ENCODE measurements at places on chromosomes 6 and 20.
A peak's percentile ranks its signal among the peaks of the same experiment; 100 is the strongest.

DNA sequence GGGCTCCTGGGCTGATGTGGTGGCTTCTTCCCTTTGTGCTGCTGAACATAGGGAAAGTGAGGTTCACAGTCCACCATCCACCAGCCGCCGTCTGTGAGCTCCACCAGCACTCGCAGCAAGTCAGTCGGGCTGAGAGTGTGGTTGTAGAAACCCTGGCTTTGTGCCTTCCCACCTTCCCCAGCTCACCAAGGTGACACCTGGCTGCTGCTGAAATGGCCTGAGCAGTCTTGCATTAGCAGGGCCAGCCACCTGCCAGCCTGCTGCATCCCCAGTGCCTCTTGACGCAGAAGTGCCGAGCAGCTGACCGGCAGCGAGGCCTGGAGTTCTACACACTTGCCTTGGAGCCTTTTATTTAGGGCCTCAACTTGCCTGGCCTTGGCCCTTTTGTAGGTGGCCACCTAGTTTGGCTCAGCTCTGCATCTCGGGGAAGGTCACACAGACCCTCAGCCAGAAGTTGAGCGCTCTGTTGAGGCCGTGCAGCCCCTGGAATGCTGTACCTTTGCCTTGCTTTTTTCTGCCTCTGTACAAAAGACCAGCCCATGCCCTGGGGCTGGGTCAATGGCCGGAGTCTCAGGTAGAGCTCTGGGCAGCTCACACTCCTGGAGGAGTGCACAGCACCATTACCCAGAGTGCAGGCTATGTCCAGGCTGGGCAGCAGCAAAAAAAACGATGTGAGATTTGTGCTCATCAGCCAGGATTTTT, 76.5 kb downstream of the PTPN1 start:
- DNase-seq: no peak

- no peak for DNase-seq
Observed at GRCh38 chr6:33114406-33114805, 38.6 kb downstream of the HLA-DPB1 start.

GRCh38 chr20:5504061-5504739, 187.4 kb upstream of the PROKR2 start:
- peak; percentile 81 for DNase-seq

GRCh38 chr6:20877008-20877937, 343.0 kb downstream of the CDKAL1 start:
- peak; percentile 96 for DNase-seq

GRCh38 chr6:31597006-31597405, 4.2 kb upstream of the NCR3 start:
- peak; percentile 58 for DNase-seq

DNA sequence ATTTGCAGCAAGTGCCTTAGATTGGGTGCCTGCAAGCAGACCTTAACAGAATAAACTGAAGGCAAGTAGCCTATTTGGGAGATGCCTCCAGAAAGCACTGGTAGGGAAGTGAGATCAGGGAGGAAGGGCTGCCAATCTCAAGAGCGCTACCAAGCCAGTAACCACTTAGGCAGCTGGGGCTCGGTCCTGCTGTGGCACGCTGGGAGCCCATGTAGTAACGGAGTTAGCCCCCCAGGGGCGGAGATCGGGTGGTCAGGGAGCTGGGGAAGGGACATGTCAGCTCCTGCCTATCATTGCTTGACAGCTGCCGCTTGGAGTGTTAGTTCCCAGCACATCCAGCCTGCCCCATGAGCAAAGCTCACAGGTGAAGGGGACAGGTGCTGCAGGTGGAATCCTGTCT, 127.0 kb downstream of the CEBPB start:
- DNase-seq: no peak

DNA sequence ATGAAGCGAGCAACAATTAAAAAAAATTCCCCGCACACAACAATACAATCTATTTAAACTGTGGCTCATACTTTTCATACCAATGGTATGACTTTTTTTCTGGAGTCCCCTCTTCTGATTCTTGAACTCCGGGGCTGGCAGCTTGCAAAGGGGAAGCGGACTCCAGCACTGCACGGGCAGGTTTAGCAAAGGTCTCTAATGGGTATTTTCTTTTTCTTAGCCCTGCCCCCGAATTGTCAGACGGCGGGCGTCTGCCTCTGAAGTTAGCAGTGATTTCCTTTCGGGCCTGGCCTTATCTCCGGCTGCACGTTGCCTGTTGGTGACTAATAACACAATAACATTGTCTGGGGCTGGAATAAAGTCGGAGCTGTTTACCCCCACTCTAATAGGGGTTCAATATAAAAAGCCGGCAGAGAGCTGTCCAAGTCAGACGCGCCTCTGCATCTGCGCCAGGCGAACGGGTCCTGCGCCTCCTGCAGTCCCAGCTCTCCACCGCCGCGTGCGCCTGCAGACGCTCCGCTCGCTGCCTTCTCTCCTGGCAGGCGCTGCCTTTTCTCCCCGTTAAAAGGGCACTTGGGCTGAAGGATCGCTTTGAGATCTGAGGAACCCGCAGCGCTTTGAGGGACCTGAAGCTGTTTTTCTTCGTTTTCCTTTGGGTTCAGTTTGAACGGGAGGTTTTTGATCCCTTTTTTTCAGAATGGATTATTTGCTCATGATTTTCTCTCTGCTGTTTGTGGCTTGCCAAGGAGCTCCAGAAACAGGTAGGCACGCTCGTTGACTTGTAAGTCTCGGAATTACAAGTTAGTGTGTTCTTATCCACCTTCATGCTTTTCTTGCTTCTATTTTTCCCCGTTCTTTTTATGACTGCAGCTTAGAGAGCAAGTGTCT, at the start of gene EDN1:
EDN1 (plus strand) TSS at position 429 of the 888 bp plus-strand sequence; CDS start at position 698, 269 bp downstream.
- DNase-seq: peak; percentile 84

DNA sequence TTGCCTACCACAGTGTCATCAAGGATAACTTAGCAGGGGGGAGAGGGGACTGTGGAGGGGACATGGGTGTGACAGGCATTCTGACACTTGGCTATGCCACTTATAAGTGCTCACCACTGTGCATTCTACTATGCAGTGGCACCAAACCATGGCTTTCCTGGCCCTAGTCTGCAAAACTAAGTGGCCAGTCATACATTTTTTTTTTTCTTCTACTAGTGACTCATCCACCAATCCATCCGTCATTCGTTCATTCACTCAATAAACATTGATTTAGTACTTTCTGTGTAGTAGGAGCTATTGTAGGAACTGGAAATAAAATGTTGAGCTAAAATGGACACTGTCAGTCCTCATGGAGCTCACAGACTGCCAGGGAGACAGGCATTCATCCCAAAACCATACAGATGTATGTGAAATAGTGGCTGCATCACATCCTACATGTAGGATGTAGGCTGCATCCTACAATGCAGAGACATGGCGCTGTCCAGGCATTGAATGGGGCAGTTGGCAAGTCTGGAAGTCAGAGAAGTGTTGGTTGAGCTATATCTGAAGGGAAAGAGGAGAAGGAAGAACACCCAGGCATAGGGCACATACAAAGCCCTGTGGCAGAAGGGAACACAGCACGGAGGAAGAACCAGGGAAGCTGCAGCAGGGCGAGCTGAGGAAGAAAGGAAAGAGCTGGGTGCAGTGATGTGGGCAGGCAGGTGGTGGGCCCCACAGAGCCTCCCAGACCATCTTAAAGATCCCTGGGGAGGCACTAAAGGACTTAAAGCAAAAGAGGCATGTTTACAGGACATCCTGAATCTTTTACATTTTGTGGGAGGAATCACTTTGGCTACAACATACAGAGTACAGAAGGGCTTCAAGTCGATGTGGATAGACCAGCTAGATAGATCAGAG, 224.4 kb downstream of the UST start:
- peak; percentile 28 for DNase-seq

- no peak for DNase-seq
Observed at GRCh38 chr6:73702444-73702843, 6.4 kb downstream of the CD109 start.

GRCh38 chr6:136501514-136501913, 48.7 kb downstream of the MAP7 start:
- DNase-seq: no peak

GRCh38 chr20:23002276-23002675, 32.8 kb upstream of the SSTR4 start:
- DNase-seq: no peak

- peak; percentile 82 for DNase-seq
Observed at GRCh38 chr6:129575378-129576118, 134.4 kb downstream of the ARHGAP18 start.

DNA sequence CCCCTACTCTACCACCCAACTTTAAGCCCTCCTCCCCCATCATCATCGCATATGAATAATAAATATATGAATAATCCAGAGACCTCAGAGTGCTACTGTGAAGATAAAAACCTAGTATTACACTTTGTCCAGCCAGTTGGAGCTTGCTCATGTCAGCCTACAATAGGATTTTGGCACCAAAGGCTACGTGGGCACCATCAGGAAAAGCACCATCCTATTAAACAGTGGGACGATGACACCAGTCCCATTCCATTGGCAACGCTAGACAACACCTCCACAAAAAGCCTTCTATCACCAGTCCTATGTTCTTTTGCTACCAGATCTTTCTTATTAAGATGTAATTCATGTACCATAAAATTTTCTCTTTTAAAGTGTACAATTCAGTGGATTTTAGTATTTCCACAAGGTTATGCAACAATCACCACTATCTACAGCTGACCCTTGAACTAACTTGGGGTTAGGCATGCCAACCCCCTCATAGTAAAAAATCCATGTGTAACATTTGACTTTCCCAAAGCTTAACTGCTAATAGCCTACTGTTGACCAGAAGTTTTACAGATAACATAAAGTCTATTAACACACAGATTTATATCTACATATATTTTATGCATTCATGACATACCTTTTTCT, 41.1 kb downstream of the CNKSR3 start:
- no peak for DNase-seq

GRCh38 chr20:48716086-48716485, 111.7 kb downstream of the PREX1 start:
- DNase-seq: no peak

- DNase-seq: no peak
Observed at GRCh38 chr6:3882431-3882830, 33.3 kb downstream of the FAM50B start.

DNA sequence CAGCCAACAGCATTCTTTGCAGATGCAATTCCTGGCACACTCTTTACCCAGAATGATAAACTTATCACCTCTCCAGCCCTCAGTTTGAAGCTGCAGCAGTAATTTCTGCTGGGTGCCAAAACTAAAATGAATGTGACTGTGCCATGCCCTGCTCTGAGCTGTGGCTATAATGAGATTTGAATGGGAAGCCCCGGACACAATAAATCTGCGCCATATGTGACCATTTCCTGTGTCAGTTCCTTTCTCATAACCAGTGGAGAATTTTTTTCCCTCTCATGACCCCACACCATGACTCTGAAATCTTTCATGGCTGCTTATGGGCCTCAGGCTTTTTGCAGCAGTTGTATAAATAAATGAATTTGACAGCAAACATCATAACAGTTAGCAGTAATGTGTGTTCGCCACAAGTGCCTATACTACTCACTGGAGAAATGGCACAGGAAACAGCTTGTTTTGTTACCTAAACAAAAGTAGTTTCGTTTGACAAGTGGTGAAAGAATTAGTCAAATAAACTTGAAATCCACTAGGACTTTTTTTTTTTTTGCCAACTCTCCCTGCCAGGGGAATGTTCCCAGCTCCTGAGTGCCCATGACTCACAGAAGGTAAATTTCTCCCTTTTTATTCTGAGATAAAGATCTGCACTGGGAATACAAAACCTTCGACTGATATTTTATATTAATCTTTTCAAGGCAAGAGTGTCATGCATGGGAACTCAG, 408.4 kb downstream of the PKHD1 start:
- no peak for DNase-seq

- DNase-seq: no peak
Observed at GRCh38 chr6:53333439-53334408, 15.0 kb downstream of the ELOVL5 start.

GRCh38 chr6:157182503-157183264, 140.6 kb downstream of the TMEM242 start:
- DNase-seq: no peak

DNA sequence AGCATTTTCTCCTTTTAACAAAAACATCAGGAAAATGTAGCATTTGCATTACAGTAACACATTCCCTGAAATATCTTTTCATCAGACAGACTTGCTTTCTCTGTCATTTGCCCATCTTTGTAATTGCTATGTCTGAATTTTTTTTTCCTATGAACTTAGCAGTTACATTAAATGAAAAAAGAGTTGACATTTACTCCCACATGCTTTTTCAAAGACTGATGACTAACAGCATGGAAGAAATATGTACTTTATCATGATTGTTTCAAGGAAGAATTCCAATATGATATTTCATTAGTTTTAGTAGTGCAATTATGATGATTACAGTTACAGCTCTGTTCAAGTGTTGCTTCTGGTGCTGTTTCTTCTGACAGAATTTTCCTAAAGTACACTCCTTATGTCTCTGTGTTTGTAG, 864.5 kb upstream of the MAN1A1 start:
- no peak for DNase-seq

DNA sequence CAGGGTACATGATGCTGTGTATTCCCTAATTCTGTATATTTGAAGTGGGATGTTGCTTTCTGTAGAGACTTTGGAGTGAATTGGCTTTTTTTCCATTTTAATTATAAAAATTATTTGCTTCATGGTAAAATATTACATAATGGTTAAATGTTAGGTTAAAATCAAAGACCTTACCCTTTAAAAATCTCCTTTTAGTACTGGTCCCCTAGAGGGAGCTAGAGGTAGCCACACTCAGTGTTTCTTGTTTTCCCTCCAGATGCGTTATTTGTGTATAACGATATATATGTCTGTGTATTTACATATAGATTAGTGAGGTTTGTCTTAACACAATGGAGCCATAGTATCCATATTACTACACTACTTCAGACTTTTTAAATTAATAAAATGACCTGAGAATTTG, 146.7 kb downstream of the PLCB4 start:
- peak; percentile 44 for DNase-seq

- DNase-seq: no peak
Observed at GRCh38 chr20:47753576-47754387, 31.5 kb downstream of the SULF2 start.

DNA sequence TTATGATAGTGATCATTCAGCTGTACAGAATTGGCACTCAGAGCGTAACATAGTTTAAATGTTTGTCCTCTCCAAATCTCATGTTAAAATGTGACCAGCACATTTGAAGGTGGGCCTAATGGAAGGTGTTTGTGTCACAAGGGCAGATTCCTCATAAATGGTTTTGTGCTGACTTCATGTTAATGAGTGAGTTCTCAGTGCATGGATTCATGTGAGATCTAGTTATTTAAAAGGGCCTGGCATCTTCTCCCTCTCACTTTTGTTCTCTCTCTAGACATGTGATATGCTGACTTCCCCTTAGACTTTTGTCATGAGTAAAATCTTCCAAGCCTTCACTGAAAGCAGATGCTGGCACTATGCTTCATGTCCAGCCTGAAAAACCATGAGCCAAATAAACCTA, 452.4 kb upstream of the PTCHD4 start:
- no peak for DNase-seq

GRCh38 chr6:97198046-97198565, 84.9 kb downstream of the MMS22L start:
- peak; percentile 71 for DNase-seq

DNA sequence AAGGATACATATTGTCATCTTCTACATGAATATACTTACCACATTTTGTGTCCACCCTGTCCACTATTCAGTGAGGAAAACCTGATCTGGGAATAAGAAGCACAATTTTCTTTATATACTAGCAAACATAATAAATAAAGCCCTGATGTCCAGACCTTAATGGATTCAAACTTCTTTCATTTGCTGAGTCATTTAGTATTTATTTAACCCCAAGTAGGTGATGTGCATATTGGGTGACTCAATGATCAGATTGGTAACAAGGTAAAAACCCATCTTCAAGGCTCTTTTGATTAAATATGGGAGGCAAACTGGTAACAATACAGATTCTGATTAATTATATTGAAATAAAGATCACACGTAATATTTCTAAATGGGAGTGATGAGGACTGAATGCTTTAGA, 1159.8 kb upstream of the EYS start:
- no peak for DNase-seq

GRCh38 chr20:47466704-47467459, 34.8 kb upstream of the NCOA3 start:
- no peak for DNase-seq
